OCI-M1 (cell line): ENCODE measurements at places on chromosomes 11 and 22.

- no peak for DNase-seq
Observed at GRCh38 chr11:125441648-125442410, 54.2 kb downstream of the FEZ1 start.

DNA sequence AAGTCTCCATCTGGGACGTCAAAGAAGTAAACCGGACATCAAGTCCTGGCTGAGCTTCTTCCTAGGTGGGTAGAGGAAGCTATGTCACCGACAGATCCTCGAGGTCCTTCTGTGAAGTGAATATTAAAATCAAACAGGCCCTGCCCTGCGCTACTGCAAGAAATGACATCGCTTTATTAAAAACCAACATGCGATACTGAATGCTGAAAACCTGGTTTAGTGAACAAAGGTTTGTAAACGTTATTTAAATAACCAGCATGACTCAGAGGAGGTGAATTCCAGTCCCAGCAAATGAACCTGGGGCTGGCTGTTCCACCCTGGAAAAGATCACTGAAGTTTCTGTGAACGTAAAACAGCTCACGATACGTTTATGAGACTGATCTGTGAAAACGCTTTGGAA is 645 bp downstream of the RTCB start:
- peak; percentile 33 for DNase-seq

GRCh38 chr11:2483426-2483825 is 38.6 kb downstream of the KCNQ1 start:
- DNase-seq = no peak

GRCh38 chr11:105241136-105241535 is 101.6 kb upstream of the CARD18 start:
- no peak for DNase-seq
